ENCODE measurements at places on chromosomes 6 and 20.

DNA sequence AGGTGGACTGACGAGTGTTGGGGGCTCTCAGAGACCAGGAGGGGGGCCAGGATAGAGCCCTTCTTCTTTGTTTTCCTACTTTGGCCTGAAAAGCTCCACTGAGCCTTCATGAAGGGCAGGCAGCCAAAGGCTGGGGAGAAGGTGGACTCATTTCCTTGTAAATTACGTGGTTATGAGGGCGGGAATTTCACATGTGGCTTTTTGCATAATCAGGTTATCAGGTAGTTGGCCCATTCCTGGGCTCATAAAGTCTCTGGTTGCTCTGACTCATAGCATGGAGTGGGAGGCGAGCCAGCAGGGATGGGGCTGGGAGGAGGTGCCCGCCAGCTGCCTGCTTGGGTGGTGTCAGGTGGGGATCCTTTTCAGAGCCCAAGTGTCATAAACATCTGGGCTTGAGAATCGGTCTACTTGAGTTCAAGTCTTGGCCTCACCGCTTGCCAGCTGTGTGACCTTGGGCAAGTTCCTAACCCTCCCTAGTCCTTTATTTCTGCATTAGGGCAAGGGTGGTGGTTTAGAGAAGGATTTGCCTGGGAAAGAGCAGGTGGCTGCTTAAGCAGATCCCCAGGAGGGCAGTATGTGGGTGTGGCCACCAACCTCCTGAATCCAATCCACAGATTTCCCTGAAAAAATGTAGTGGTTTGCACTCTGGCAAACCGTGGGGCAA is 26.5 kb upstream of the RNF24 start:
- peaks cover 9% of the 10 kb centered on the region for H3K27me3 ChIP-seq
- no peak overlapping the region for H3K4me3 ChIP-seq
- H3K4me1 ChIP-seq, result peaks cover 3% of the 10 kb centered on the region
- H3K36me3 ChIP-seq, result no peaks in the 10 kb centered on the region
- no peak for DNase-seq

- DNase-seq, result no peak
- no peak overlapping the region for H3K27ac ChIP-seq
Observed at GRCh38 chr6:142380626-142381025, 78.8 kb downstream of the ADGRG6 start.

DNA sequence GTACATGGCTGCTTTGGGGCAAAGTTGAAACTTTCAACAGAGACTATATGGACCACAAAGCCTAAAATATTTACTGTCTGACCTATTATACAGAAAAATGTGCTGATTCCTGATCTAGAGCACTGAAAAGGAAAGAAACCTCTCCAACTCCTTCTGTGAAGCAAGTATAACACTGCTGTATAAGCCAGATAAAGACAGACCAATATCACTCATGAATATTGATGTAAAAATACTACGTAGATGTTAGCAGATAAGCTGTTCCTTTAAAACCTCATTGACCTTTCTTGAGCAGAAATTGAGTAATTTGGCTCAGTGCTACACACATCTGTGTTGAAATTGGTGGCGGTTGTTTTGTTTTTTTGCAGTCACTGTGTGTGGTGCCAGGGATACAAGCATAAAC is 69.9 kb upstream of the HDAC2 start:
- H3K4me3 ChIP-seq, result no peak overlapping the region
- no peaks in the 10 kb centered on the region for H3K36me3 ChIP-seq
- H3K27ac ChIP-seq, result no peak overlapping the region
- no peaks in the 10 kb centered on the region for H3K27me3 ChIP-seq

DNA sequence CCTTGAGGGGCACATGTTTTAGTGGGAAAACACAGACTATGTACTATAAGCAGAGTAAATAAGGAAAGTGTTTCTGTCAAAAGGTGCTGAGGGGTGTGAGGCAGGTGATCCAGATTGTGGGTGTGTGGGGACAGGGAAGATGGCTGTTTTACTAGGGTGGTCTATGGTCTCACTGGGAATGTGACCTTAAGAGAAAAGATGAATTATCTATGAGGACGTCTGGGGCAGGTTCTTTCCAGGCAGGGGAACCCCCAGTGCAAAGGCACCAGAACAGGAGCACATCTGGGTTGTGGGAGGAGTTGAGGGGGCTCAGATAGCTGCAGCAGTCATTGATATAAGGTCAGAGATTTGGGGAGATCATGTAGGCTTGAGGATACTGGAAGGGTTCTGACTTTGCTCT is 18.2 kb upstream of the POLR1H start:
- H3K27me3 ChIP-seq, result no peaks in the 10 kb centered on the region
- no peaks in the 10 kb centered on the region for H3K36me3 ChIP-seq
- no peaks in the 10 kb centered on the region for H3K4me1 ChIP-seq
- DNase-seq, result no peak

- H3K27me3 ChIP-seq, result peaks cover 3% of the 10 kb centered on the region
- no peaks in the 10 kb centered on the region for H3K36me3 ChIP-seq
- no peak for DNase-seq
- H3K4me1 ChIP-seq, result peaks cover 1% of the 10 kb centered on the region
Observed at GRCh38 chr6:132236281-132236680, 165.0 kb downstream of the MOXD1 start.

GRCh38 chr20:37955511-37955910 is 52.6 kb downstream of the VSTM2L start:
- peaks cover 1% of the 10 kb centered on the region for H3K36me3 ChIP-seq
- H3K4me1 ChIP-seq, result no peaks in the 10 kb centered on the region
- H3K27me3 ChIP-seq, result no peaks in the 10 kb centered on the region
- DNase-seq, result no peak
- no peak overlapping the region for H3K4me3 ChIP-seq
- H3K27ac ChIP-seq, result no peak overlapping the region

- DNase-seq, result no peak
- H3K36me3 ChIP-seq, result no peaks in the 10 kb centered on the region
- no peaks in the 10 kb centered on the region for H3K4me1 ChIP-seq
- H3K27me3 ChIP-seq, result peaks cover 32% of the 10 kb centered on the region
- no peak overlapping the region for H3K27ac ChIP-seq
- no peak overlapping the region for H3K4me3 ChIP-seq
Observed at GRCh38 chr20:41900201-41900691, 282.1 kb upstream of the CHD6 start.

DNA sequence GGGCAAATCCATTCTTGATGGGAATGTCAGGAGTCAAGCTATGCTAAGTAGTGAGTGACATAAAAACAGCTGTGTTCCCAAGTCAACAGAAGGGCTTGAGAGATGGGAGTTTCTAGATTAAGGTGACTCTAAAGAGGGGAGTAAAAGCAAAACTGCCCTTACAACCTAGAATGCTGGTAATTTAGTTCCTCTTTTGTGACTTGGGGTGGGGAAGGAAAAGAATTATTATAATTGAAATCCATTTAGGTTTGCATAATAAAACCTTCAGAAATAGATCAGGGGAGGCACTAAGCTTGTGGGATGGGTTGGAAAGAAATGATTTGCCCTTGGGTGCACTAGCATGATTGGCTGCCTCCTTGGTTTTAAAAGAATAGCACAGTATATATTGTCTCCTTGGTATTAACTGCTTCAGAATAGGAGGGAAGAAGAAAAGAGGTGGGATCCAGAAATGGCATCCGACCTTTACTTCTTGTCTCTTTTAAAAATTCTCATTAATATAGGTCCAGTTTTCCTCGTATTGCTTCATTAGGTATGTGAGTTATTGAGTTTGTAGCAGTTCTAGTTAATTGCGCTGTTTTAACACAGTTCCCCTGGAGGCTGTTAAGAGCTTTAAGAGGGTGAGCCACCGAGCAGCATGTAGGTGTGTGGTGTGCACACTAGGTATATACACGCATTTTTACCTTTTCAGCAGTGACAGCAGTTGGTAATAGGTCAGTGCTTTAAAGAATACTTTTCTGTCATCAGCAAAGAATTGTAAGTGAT is 95.3 kb upstream of the VSTM2L start:
- peaks cover 7% of the 10 kb centered on the region for H3K4me1 ChIP-seq
- no peak for DNase-seq
- peaks cover 19% of the 10 kb centered on the region for H3K36me3 ChIP-seq
- no peaks in the 10 kb centered on the region for H3K27me3 ChIP-seq

- H3K27me3 ChIP-seq, result no peaks in the 10 kb centered on the region
- no peak overlapping the region for H3K4me3 ChIP-seq
- H3K4me1 ChIP-seq, result peaks cover 3% of the 10 kb centered on the region
- no peaks in the 10 kb centered on the region for H3K36me3 ChIP-seq
Observed at GRCh38 chr6:124873066-124873410, 89.2 kb upstream of the RNF217 start.

DNA sequence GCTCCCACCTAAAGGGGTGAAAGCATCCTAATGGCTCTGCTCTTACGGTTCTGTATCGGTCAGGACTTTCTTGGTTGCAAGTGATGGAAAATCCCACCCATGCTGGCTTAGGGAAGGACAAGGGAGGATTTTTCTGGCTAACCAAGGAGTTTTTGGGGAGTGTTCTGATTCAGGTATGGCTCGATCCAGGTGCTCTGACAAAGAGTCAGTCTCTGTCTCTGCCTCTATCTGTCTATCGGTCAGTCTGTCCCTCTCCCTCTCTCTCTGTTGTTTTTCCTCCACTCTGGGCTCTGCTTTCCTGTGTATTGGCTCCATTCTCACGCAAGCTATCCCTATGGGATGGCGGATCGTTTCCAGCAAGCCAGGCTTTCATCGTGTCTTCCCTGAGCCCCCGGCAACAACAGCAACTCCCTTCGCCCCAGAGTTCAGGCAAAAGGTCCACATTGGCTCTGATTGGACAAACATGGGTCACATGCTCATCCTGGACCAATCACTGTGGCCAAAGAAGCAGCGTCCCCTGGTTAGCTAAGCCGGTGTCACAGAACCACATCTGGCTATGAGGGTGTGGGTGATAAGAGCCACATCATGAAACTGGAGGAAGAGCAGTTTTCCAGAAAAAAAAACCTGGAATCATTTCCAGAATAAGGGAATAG is 160.3 kb downstream of the BMP7 start:
- no peak for DNase-seq
- no peak overlapping the region for H3K27ac ChIP-seq
- peaks cover 7% of the 10 kb centered on the region for H3K4me1 ChIP-seq
- peaks cover 11% of the 10 kb centered on the region for H3K27me3 ChIP-seq

DNA sequence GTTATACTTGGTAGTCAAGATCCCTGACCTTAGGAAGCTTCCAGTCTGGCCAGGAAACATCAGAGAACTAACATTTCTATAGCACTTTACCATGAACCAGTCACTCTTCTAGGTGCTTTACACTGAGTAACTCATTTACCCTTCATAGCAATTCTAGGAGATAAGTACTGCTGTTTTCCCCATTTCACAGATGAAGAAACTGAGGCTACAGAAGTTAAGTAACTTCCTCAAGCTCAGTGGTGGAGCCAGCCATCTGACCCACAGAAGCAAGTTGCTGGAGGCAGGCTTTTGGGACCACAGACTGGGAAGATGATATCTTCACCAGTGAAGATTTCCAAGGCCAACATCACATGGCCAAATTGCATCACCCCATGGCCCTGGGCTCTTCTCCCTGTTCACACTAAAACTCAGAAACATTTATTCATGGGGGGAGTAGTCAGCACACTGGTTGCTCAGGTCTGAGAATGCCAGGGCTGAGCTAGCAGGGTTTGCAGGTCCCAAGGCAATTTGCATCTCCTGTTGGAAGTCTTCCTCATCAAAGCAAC is 70.3 kb downstream of the UNC5CL start:
- no peaks in the 10 kb centered on the region for H3K27me3 ChIP-seq
- no peak for DNase-seq
- H3K27ac ChIP-seq, result no peak overlapping the region
- H3K4me3 ChIP-seq, result no peak overlapping the region
- H3K4me1 ChIP-seq, result no peaks in the 10 kb centered on the region
